ENCODE measurements at places on chromosomes 11 and 22.
A peak's percentile ranks its signal among the peaks of the same experiment; 100 is the strongest.

DNA sequence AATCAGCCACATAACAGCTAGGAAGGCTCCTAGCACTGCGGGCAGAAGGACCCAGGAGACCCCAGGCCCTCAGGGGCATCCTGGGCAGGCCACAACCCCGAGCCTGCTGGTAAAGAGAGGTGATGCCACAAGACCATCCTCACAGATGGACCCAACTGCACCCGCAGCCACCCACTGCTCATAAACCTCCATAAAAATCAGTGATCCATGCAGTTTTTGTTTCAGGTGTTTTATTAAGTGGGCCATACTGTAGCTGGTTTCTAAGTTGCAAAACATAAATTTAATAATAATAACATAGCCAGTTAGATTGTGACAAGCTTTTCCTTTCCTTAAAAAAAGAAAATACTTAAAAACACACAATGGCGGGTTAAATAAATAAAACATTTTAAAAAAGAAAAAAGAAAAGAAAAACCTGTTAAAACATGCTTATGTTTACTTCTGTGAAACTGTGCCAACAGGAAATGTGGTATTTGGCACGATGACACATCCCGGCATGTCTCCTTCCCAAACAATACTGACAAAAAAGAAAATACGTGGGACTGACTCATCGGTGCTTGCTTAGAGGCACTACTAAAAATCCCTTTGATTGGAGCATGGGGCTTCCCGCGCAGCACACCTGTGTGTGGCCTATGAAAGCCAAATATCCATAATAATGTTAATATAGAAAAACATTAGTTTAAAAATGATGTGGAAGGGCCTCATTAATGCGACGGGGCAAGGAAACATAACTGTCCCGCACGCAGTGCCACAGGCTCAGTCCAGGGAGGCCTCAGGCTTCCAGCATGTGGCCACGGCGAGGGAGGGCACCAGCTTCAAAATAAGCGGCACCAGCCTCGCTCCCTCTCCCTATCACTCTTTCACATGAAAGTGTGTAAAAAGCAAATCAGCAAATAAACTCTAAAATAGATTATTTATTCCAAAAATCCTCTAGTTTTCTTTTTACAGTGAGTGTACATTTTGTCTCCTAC lies 47.5 kb upstream of the SCUBE2 start:
- DNase-seq: no peak

- peak; percentile 66 for DNase-seq
Measured at GRCh38 chr11:74453373-74453975, 13.9 kb downstream of the KCNE3 start.

- peak; percentile 36 for DNase-seq
Measured at GRCh38 chr22:46275455-46276122, 7.8 kb downstream of the TTC38 start.

GRCh38 chr22:23238707-23239106 lies 58.4 kb downstream of the BCR start:
- no peak for DNase-seq

DNA sequence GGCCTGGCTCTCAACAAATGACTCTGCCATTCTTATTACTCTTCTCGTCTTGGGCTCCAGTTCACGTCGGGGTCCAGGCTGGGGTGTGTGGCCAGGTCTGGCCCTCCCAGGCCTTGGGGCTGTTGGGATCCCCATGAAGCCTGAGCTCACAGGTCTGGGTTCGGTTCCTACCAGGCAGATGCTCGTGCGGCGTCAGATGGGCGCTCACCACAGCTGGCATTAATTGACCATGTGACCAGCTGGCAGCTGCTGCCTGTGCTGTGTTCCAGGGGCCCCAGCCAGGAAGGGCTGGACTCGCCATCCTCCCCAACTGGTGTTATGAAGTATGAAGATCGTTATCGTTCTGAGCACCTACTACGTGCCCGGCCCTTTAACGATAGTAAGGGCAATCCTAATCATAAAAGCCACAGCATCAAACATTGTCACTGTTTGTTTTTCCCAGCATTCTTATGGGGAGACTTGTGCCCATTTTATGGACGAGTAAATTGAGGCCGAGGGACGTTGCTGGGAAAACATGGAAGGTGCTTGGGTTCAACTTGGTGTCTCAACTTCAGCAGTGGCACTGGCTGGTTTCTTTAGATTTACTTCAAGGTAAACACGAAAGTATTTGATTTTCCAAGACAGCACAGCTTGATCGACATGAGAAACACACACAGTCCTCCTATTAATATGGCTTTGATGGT lies 26.8 kb upstream of the CACNG2 start:
- no peak for DNase-seq

DNA sequence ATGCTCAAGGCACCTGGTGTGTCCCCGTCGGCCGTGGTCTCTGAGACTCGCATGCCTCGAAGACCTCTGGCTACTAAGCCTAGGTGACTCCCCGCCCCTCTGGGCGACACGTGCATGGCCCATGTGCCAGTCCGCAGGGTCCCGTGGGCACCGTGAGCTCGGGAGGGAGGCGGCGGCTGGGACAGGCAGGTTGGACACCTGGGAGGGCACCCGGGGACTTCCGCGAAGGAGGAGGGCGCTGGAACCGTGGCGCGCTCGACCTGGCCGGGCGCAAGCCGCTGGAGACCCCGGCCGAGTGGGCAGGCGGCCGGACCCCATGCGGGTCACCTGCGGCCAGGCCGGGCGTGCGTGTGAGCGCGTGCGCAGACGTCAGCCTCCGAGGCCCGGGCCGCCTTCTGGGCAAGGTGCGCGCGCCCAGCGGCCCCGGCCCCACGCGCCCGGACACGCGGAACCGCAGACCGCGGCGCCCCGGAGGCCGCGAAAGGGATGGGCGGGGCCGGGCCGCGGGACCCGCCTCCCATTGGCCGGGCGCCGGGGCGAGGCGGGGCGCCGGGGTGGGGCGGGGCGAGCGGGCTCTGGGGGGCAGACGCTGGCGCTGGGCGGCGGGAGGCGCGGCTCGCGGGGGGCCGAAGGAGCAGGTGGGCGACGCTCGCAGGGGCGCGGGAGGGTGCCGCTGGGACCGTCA lies 579 bp upstream of the RASD2 start:
- DNase-seq: peak; percentile 94

- no peak for DNase-seq
Measured at GRCh38 chr11:12455938-12456337, 78.6 kb downstream of the PARVA start.

- DNase-seq: no peak
Measured at GRCh38 chr11:87320123-87320522, 282.4 kb downstream of the TMEM135 start.

GRCh38 chr11:15580056-15580774 lies 465.5 kb downstream of the INSC start:
- no peak for DNase-seq
